Panc1 (cell line): ENCODE measurements at places on chromosomes 5 and 9.

GRCh38 chr9:122806661-122807060, 6.7 kb downstream of the OR1K1 start:
- no peak for DNase-seq
- no peaks in the 10 kb centered on the region for H3K36me3 ChIP-seq
- H3K4me1 ChIP-seq: no peaks in the 10 kb centered on the region
- H3K27me3 ChIP-seq: no peaks in the 10 kb centered on the region

DNA sequence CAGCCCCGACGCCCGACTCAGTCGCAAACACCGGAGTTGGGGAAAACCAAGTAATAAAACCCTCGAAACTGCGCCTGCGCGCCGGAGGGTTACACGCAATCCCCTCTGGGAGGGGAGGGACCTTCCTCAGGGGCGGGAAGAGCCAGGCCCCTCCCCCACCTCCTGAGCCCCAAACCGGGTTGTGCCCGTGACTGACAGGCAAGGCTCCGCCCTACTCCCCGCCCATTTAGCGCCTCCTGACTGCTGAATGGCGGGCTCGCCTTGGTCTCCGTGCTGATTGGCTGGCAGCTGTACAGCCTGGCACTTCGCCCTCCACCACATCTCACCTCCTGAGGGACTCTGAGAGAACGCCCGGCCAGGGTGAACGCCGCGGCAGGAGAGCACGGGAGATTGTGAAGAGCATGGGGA, at the start of gene PRDM9:
PRDM9 (plus strand) TSS at position 332 of the 408 bp plus-strand sequence. CDS start 1,425 bp downstream, outside the sequence.
- no peaks in the 10 kb centered on the region for H3K27me3 ChIP-seq
- H3K4me3 ChIP-seq: no peak within 1 kb of the TSS
- DNase-seq: no peak
- H3K27ac ChIP-seq: no peak within 1 kb of the TSS
- no peaks in the 10 kb centered on the region for H3K36me3 ChIP-seq
- no peaks in the 10 kb centered on the region for H3K4me1 ChIP-seq

DNA sequence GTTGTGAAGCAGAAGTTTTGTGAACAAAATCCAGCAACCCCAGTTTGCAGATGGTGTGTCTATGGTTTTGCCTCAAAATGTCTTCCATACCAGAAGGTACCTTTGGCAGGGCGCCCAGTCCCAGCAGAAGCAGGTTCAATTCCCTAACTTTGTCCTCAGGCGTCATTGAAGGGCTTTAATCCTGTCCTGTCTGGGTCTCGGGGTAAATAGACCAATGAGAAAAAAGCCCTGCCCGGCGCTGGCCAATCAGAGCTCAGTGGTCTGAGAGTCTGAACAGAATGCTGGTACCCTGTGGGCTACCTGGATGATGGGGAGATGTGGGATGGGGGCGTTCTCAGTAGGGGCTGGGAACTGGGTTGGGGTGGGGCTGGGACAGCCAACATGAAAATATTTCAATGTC, 6.2 kb upstream of the ST6GALNAC4 start:
- H3K4me1 ChIP-seq: peaks cover 22% of the 10 kb centered on the region
- H3K36me3 ChIP-seq: no peaks in the 10 kb centered on the region
- H3K27me3 ChIP-seq: no peaks in the 10 kb centered on the region
- DNase-seq: no peak

- no peak overlapping the region for H3K4me3 ChIP-seq
- no peaks in the 10 kb centered on the region for H3K4me1 ChIP-seq
- peaks cover 8% of the 10 kb centered on the region; the same call in 1 of the 2 replicates for H3K36me3 ChIP-seq
- no peak for DNase-seq
- no peaks in the 10 kb centered on the region for H3K27me3 ChIP-seq
- H3K27ac ChIP-seq: no peak overlapping the region
Observed at GRCh38 chr9:84002344-84002743, 21.7 kb downstream of the RMI1 start.

DNA sequence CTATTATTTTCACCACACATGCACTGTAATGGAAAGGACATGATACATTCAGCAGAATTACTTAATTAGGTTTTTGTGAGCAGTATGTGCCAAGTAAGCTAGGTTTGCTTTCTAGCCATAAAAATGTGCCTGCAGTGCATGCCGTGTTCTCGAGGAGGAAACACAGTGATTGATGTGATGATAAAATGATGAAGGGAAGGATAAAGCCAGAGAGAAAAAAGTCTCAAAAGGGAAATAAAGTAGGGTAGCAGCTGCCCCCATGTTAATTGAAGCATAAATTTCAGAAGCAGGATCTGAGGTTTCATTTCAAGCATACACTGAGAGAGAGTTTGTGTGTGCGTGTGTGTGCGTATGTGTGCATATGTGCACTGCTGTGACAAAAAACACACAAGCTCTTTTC, 714.2 kb upstream of the C9orf72 start:
- H3K4me3 ChIP-seq: no peak overlapping the region
- H3K4me1 ChIP-seq: no peaks in the 10 kb centered on the region
- H3K27me3 ChIP-seq: no peaks in the 10 kb centered on the region
- no peaks in the 10 kb centered on the region for H3K36me3 ChIP-seq
- no peak overlapping the region for H3K27ac ChIP-seq

GRCh38 chr9:6671416-6671815, 25.9 kb upstream of the GLDC start:
- H3K4me3 ChIP-seq: no peak overlapping the region
- no peak overlapping the region for H3K27ac ChIP-seq
- no peaks in the 10 kb centered on the region for H3K27me3 ChIP-seq
- no peak for DNase-seq

GRCh38 chr5:139676951-139677735, 29.0 kb downstream of the CXXC5 start:
- H3K4me1 ChIP-seq: peaks cover 67% of the 10 kb centered on the region
- H3K4me3 ChIP-seq: no peak overlapping the region
- no peaks in the 10 kb centered on the region for H3K36me3 ChIP-seq
- H3K27ac ChIP-seq: peak overlapping the region; percentile 70

- H3K4me1 ChIP-seq: no peaks in the 10 kb centered on the region
- H3K4me3 ChIP-seq: no peak overlapping the region
Observed at GRCh38 chr5:60209146-60209840, 315.8 kb upstream of the PDE4D start.

- H3K36me3 ChIP-seq: no peaks in the 10 kb centered on the region; the same call in 1 of the 2 replicates
- H3K4me3 ChIP-seq: no peak overlapping the region
- no peak for DNase-seq
- H3K27ac ChIP-seq: no peak overlapping the region
- peaks cover 5% of the 10 kb centered on the region; the same call in 1 of the 2 replicates for H3K4me1 ChIP-seq
- no peaks in the 10 kb centered on the region for H3K27me3 ChIP-seq
Observed at GRCh38 chr9:22383718-22384117, 62.9 kb upstream of the DMRTA1 start.

- no peaks in the 10 kb centered on the region for H3K4me1 ChIP-seq
- no peak overlapping the region for H3K27ac ChIP-seq
- no peak overlapping the region for H3K4me3 ChIP-seq
- peak; percentile 2 for DNase-seq
Observed at GRCh38 chr9:135085830-135086546, 1.5 kb upstream of the OLFM1 start.

DNA sequence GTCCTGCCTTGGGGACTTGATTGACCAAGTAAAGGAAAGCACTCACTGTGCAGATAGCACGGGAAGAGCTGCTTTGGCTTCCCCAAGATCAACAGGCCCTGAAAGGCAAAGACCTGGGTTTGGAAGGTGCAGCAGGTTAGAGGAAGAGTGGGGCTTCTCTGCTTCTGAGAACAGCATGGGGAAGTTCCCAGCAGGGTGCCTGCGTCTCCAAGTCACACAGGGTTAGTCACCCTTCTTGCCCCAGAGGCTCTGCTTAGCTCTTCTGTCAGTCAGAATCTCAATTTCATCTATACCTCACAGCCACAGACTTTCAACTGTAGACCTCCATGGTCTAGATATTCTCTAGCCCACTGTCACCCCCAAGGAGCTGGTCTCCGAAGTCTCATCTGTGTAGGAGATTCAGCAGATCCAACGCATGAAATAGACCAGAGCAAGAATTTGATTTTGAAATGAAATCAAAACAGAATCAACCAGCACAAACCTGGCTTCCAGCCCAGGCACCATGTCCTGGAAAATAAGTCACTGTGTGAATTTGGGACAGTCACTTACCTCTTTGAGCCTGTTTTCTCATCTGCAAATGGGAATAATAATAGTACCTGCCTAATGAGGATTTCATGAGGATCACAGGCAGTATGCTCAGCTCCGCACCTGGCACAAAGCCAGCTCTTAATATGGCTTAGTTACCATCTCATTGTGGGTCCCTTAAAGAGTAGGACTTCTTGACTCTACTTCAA, 64.0 kb downstream of the SFXN1 start:
- peaks cover 5% of the 10 kb centered on the region for H3K27me3 ChIP-seq
- H3K4me3 ChIP-seq: no peak overlapping the region
- no peaks in the 10 kb centered on the region for H3K4me1 ChIP-seq
- no peak for DNase-seq
- H3K36me3 ChIP-seq: no peaks in the 10 kb centered on the region
- no peak overlapping the region for H3K27ac ChIP-seq

- DNase-seq: peak; percentile 80
- H3K4me1 ChIP-seq: peaks cover 43% of the 10 kb centered on the region
- no peaks in the 10 kb centered on the region for H3K36me3 ChIP-seq
- no peaks in the 10 kb centered on the region for H3K27me3 ChIP-seq
- H3K27ac ChIP-seq: peak overlapping the region; percentile 84
- peak overlapping the region; percentile 29 for H3K4me3 ChIP-seq
Observed at GRCh38 chr9:37415011-37415719, 7.3 kb upstream of the GRHPR start.

- no peaks in the 10 kb centered on the region for H3K4me1 ChIP-seq
- no peaks in the 10 kb centered on the region for H3K27me3 ChIP-seq
- no peak overlapping the region for H3K4me3 ChIP-seq
- H3K27ac ChIP-seq: no peak overlapping the region
- DNase-seq: no peak
Observed at GRCh38 chr5:128378196-128378595, 159.8 kb downstream of the FBN2 start.

DNA sequence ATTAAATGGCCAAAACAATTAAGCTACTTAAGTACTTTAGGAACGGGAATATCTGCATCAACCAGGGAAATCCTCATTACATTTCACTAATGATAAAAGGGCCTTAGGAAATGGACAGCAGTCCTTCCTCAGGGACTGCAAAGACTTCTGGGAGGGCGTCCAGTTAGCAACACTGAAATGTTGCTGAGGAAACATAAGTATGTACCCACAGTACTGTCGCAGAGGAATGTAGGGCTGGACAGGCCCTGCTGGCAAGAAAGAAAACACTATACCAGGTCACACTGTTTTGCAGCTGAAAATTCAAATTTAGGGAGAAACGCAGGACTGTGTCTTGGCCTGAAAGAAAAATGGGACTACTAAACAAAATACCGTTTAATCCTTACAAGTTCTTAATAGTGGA, 1.3 kb downstream of the C5orf15 start:
- H3K27ac ChIP-seq: peak overlapping the region; percentile 92
- H3K36me3 ChIP-seq: no peaks in the 10 kb centered on the region
- H3K27me3 ChIP-seq: no peaks in the 10 kb centered on the region

DNA sequence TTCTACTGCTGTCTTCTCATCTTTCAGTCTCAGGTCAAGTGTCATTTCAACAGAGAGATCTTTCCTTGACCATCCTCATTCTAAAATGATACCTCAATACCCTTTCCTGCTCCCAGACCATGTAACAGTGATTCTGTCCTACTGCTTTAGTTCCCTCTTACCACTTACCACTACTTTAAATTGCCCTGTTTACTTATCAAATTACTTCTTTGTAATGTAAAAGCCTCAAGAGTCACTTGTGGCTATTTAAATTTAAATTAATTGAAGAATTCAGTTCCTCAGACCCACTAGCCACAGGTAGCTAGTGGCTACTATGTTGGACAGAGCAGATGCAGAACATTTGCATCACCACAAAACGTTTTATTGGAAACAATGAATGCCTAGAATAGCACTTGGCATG, 217.3 kb downstream of the ADAMTS6 start:
- no peak overlapping the region for H3K27ac ChIP-seq
- H3K4me3 ChIP-seq: no peak overlapping the region
- DNase-seq: no peak
- no peaks in the 10 kb centered on the region for H3K36me3 ChIP-seq
- no peaks in the 10 kb centered on the region for H3K27me3 ChIP-seq

- H3K27me3 ChIP-seq: no peaks in the 10 kb centered on the region
- DNase-seq: no peak
- no peak overlapping the region for H3K4me3 ChIP-seq
Observed at GRCh38 chr9:89025553-89025952, 34.3 kb downstream of the S1PR3 start.

- H3K4me3 ChIP-seq: no peak overlapping the region
- no peaks in the 10 kb centered on the region for H3K4me1 ChIP-seq
- H3K27me3 ChIP-seq: no peaks in the 10 kb centered on the region
Observed at GRCh38 chr5:129499208-129499852, 39.2 kb downstream of the ADAMTS19 start.

- no peak for DNase-seq
- H3K4me3 ChIP-seq: no peak overlapping the region
- H3K27ac ChIP-seq: peak overlapping the region; percentile 100
- no peaks in the 10 kb centered on the region for H3K36me3 ChIP-seq
- H3K4me1 ChIP-seq: peaks cover 100% of the 10 kb centered on the region
Observed at GRCh38 chr5:124665035-124665434, 81.4 kb downstream of the ZNF608 start.

DNA sequence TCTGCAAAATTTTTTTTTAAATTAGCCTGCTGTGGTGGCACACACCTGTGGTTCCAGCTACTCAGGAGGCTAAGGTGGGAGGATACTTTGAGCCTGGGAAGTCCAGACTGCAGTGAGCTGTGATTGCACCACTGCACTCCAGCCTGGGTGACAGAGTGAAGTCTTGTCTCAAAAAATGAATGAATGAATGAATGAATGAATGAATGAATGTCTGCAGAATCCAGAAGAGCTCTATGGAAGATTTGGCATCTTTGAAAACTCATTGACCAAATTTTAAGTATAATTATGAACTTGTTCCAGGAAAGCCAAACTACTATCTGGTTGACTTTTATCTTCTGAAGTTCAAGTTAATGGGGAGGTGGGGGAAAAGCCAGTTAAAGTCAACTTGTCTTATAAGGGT, 94.2 kb upstream of the ERBIN start:
- no peaks in the 10 kb centered on the region for H3K4me1 ChIP-seq
- H3K27me3 ChIP-seq: no peaks in the 10 kb centered on the region
- no peaks in the 10 kb centered on the region for H3K36me3 ChIP-seq

DNA sequence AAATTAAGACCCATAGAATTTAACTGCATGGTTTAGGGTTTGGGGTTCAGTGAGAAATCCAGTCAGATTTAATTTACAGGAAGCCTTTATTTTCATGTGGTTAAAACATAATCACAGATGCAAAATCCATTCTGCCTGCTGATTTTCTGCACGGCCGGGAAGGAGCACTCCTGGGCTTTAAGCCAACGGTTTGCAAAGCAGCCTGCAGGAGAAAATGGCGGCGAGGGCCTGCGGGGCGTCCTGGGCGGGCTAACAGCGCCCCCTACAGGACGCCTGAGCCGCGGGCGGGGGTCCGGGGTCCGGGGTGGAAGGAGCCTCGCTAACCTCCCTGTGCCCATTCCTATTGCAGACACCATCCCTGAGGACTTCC, 47.6 kb downstream of the THBS4 start:
- no peak overlapping the region for H3K27ac ChIP-seq
- DNase-seq: no peak
- H3K36me3 ChIP-seq: no peaks in the 10 kb centered on the region
- H3K4me3 ChIP-seq: no peak overlapping the region
- peaks cover 2% of the 10 kb centered on the region; the same call in 1 of the 2 replicates for H3K27me3 ChIP-seq
- no peaks in the 10 kb centered on the region for H3K4me1 ChIP-seq
